ENCODE measurements at places on chromosomes 12 and 14.

GRCh38 chr14:45181329-45181728 lies 45.6 kb downstream of the FANCM start:
- DNase-seq: no peak

GRCh38 chr14:62329427-62329826 lies 567.2 kb downstream of the SNAPC1 start:
- no peak for DNase-seq

DNA sequence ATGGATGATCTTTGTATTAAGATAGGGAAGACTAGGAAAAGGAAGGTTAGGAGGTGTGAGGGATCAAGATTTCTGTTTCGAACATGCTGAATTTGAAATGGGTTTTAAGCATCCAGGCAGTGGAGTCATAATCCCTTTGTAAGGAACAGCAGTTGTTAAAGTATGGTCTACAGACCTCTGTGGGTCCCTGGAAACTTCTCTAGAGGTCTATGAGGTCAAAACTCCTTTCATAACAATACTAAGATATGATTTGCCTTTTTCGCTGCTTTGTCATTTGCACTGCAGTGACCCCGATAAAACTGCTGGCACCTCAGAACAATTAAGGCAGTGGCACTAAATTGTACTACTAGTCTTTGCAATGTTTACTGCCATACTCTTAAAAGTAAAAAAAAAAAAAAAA lies 1.5 kb downstream of the RAD51AP1 start:
- DNase-seq: no peak

DNA sequence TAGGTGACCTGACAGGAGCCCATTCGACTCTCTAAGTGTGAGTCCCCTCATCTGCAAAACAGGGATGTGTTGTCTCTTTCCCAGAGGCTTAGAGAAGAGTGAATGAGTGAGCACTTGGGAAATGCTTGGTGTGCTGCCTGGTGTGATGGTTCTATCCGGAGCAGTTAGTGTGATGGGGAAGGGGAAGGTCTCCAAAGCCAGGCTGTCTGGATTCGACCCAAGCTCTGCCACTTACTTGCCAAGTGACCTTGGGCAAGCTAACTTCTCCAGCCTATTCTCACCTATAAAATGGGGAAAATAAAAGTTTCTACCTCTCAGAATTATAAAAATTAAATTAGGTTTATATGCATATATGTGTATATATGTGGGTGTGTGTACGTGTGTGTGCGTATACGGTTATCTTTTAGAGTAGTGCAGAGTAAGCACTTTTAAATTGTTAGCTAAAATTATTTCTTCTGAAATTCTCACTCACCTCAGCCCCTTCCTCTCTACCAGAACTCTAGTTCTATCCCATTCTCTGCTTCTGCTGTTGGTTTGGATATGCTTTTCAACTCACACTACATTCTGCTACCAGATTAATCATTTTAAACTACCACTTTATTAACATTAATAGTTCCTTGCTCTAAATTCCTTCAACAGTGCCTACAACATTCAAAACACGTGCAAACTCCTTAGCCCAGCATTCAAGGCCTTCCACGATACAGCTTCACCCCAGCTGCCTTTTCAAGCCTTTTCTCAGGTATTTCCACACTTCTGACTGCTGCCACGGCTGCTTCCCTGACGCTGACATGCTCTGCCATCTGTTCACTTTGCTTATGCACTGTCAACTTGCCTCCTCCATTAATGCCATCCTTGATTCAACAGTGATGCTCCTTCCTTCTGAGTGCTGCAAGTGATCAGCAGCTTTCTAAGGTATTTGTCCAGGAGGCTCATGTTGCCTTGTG lies 55.3 kb downstream of the DICER1 start:
- DNase-seq: no peak

DNA sequence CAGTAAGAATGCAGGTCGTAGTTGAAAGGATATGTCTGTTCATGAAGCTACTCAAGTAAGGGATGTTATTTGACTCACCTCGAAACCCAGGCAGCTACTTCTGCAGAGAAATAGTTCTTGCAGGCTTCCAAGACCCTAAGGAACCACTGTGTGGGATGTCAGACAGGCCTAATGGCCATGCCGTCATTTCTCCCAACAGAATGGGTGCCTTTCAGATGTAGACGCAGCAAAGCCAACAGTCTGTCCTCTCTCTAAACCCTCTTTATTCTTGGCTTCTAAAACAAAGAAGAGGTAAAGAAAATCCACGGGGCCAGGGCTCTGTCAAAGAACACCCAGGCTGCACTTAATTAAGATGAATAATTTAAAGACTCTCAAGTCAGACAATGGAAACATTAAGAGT lies 19.0 kb upstream of the ACTN1 start:
- no peak for DNase-seq

GRCh38 chr12:87939182-87939581 lies 90.0 kb downstream of the C12orf50 start:
- no peak for DNase-seq

DNA sequence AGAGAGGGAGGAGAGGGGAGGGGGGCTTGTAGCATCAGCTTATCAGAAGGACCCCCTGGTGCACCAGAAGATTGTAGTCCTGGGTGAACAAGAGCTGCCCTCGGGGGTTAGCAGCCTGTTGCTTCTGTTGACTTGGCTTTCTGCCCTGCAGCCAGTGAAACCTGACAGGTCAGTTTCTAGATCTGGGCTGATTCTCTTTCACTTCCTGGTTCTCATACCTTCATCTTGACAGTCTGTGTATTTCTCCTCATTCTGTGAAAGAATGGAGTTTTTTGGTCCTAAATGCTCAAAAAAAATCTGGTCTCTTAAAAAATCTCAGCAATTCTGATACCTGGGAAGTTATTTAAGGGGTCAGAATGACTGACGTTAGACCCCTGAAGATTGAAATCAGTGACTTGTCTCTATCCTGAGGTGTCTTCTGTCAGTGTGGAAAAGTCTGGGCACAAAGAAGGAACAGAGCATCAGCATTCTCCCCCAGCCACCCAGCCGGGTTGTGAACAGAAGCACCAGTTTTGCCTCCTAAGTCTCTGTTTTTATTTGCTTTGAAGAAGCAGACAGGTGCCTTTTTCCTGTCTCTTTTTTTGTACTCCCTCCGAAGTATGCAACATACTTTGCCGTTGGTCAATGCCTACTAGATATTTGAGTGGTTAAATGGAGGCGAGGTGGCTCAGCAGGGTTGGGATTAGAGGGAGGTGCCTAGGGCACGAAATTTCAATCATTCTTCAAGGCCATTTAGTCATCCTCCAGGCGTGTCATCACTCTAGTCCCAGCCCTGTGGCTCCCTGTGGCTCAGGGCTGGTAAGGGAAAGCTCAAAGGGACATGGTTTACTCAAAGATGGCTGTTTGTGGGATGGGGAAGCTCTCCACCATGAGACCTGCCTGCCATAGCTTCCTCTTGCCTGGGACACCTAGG lies 24.0 kb downstream of the TTC9 start:
- DNase-seq: no peak

GRCh38 chr12:34287986-34288962 lies 266.0 kb downstream of the ALG10 start:
- no peak for DNase-seq

- no peak for DNase-seq
Observed at GRCh38 chr14:36852981-36853691, 191.5 kb downstream of the PAX9 start.

- no peak for DNase-seq
Observed at GRCh38 chr12:26789731-26790644, 43.0 kb downstream of the ITPR2 start.

- no peak for DNase-seq
Observed at GRCh38 chr14:99015833-99016232, 256.2 kb downstream of the BCL11B start.

- peak; percentile 88 for DNase-seq
Observed at GRCh38 chr12:6423267-6424007, 21.3 kb upstream of the CD27 start.

GRCh38 chr12:32788405-32788804 lies 32.7 kb upstream of the YARS2 start:
- DNase-seq: no peak

DNA sequence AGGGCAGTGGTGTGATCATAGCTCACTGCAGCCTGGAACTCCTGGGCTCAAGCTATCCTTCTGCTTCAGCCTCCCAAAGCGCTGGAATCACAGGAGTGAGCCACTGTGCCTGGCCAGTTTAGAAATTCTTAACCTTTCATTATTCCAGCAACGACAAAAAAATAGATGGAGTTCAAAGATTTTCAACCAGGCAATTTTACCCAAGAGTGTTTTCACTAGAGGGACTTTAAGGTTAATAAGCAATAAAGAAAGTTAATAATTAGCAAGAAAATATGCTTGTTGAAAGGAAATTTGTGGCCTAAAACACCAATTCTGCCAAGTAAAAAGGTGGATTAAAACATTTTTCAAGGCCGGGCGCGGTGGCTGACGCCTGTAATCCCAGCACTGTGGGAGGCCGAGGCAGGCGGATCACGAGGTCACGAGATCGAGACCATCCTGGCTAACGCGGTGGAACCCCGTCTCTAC lies 14.8 kb downstream of the CDKL1 start:
- DNase-seq: no peak

DNA sequence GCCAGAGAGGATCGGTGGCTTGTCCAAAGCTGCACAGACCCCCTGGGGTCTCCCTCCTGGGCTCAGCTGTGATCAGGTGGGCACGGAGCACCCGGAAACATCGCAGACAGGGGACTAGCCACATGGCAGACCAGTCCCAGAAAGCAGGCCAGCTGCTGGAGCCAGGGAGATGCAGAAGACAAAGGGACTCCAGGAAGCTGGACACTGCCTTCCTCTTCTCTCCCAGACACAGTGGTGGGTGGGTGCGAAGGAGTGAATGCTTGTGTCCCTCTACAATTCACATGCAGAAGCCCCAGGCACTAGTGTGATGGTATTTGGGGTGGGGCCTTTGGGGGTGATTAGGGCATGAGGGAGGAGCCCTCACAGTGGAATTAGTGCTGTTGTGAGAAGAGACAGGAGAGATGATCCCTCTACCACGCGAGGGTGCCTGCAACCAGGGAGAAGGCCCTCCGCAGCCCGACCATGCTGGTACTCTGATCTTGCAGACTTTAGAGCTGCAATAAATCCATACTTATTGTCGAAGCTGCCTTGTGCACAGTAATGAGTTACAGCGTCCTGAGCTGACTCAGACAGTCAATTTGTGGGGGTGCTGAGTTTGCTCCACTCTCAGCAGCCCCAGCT lies 95.2 kb downstream of the CALM1 start:
- no peak for DNase-seq

DNA sequence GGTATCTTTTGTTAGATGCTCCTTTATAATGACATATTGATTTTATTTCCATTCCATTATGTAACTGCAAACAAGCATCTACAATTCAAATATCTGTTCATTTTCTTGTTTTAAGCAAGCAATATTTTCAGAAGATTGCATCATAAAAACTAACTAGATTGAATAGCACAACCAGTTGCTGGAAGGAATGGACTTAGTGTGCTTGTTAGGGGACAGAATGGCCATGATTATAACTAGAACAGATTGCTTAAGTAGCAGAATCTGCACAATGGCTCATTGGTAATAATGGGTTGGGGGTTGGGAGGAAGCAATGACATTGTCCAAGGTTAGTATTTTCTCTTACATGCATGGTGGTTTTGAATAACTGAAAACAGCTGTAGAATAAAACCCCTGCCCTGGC lies 939.5 kb downstream of the SLC16A7 start:
- DNase-seq: no peak

DNA sequence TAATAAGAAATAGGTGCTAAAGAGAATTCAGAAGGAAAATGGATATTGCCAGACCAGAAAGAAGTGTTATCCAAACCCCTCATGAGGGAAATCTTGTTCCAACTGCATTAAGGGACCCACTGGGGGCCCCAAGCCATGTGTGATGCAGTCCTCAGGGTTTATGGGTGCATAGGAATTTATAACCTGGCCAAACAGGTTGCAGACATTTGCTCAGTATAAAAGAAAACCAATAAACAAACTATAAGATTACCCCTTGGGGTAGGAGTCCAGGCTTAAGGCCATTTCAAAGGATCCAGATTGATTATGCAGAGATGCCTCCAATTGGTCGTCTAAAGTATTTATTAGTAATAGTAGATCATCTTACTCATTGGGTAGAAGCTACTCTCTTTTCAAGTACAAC lies 240.9 kb upstream of the DIO3 start:
- no peak for DNase-seq

DNA sequence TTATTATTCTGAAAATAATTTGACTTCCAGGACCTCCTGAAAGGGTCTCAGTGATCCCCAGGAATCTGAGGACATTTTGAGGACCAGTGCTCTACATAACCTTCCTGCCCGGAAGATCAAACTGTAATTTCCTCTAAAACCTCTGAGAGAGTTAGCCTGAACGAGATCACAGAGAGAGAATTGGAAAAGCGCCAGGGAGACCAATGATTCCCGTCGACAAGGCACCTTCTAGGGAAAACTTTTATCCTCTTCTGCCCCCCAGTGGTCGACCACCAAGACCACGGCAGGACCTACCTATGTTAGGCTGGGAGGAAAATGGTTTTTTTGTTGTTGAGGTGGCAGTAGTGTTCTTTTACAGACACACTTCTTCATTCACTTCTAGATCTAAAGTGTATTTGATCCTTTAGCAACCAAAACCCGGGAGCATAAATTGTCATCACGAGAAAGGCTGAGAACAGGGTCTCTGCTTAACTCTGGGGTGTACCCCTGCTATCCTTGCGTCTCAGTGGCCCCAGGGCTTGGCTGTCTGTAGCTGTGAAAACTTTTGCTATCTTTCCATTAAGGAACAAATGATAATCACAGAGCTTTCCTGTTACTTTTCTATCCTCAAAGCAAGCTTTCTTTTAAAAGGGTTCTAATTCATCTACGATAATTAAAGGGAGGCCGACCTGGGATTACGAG lies 62.9 kb upstream of the NID2 start:
- DNase-seq: peak; percentile 85

DNA sequence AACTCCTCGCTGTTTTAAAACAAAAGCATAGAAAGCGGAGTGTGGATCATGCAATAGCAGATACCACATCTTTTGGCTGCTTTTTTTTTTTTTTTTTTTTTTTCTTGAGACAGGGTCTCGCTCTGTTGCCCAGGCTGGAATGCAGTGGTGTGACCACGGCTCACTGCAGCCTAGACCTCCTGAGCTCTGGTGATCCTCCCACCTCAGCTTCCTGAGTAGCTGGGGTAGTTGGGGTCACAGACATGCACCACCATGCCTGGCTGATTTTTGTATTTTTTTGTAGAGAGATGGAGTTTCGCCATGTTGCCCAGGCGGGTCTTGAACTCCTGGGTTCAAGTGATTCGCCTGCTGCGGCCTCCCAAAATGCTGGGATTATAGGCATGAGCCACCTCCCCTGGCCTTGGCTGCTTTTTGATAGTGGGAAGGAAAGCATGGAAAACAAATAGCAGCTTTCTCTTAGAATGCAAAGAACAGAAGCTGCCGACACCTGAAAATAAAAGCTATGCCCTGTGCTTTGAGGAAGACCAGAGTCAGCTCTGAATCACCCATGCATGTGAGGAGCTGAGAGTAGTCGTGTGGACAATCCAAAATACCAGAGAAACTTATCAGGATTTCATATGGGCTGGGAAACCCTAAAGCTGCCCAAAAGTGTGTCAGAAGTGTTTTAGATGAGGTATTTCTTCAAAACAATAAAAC lies 3.6 kb upstream of the ELK3 start:
- DNase-seq: no peak

Measured in HEK293T (cell line).